Activated effector memory CD4-positive, alpha-beta T cell treated with anti-CD3 and anti-CD28 coated beads, Interleukin-2, amount 50 U/mL, for 16 hours (primary cell): ENCODE measurements at places on chromosomes 11 and 22.

- DNase-seq: no peak
These were observed 125.0 kb downstream of the CCDC81 start for GRCh38 chr11:86499723-86500129.

- DNase-seq: no peak
These were observed 14.8 kb downstream of the TOP3B start for GRCh38 chr22:21967693-21968271.

- DNase-seq: no peak
These were observed 53.7 kb downstream of the PPP6R2 start for GRCh38 chr22:50396751-50397370.

DNA sequence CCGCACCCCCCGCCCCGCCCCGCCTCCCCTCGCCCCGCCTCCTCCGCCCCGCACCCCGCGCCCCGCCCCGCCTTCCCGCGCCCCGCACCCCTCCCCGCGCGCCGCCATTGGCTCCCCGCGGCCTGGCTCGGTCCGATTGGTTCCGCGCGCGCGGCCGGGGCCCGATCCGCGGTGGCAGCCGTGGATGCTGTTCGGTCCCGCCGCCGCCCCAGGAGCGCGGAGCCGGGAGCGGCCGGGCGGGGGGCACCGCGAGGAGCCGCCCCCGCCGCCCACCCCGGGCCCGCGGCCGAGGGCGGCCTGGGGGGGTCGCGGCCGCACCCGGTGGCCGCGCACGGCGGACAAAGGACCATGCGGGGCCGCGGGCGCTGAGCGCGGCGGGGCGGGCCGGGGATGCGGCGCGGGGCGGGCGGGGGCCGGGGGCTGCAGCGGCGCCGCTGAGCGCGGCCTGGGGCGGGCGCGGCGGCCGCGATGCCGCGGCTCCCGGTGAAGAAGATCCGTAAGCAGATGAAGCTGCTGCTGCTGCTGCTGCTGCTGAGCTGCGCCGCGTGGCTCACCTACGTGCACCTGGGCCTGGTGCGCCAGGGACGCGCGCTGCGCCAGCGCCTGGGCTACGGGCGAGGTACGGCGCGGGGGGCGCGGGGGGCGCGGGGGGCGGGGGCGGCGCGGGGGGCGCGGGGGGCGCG, at the start of gene B4GALNT4:
B4GALNT4 (plus strand) TSS at position 164 of the 683 bp plus-strand sequence; CDS start at position 469, 305 bp downstream.
- peak; percentile 75 for DNase-seq

GRCh38 chr11:116035977-116036376, 531.8 kb upstream of the CADM1 start:
- no peak for DNase-seq

DNA sequence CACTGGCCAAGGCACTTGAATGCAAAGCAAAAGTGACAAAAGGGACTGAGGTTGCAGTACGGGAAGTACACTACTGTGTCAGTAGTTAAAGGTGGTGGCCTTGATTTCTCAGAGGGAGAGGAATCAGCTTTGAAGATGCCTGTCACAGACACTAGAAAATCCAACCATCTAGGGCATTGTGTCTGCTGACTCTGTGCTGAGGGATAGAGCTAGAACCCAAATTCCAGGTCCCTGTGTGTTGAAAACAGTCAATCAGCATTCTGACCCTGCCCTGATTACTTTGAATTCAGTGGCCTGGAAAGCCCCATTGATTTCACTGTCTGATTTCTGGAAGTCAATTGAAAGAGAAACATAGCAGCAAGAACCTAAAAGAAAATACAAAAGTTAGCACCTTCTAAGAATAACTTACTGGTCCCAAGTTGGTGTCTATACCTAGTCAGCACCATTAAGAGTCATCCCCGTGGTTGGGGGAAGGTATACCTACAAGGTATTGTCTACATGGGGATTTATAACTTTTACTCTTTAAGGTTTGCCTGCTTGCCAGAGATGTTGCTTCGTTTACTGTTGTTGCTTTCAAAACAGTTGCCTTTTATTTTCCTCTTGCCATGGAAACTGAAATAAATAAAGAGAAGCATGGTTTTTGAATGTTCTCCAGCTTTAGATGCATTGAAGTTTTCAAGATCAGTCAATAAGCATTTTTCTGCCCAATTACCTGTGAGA, 97.3 kb downstream of the PDHX start:
- no peak for DNase-seq

GRCh38 chr11:33643167-33643824, 57.3 kb downstream of the C11orf91 start:
- no peak for DNase-seq

- DNase-seq: no peak
These were observed 76.8 kb upstream of the BIRC3 start for GRCh38 chr11:102240502-102240901.

- DNase-seq: no peak
These were observed 2.9 kb upstream of the VSIG10L2 start for GRCh38 chr11:125942771-125943428.

- DNase-seq: no peak
These were observed 1.0 kb downstream of the DNHD1 start for GRCh38 chr11:6498121-6498520.

DNA sequence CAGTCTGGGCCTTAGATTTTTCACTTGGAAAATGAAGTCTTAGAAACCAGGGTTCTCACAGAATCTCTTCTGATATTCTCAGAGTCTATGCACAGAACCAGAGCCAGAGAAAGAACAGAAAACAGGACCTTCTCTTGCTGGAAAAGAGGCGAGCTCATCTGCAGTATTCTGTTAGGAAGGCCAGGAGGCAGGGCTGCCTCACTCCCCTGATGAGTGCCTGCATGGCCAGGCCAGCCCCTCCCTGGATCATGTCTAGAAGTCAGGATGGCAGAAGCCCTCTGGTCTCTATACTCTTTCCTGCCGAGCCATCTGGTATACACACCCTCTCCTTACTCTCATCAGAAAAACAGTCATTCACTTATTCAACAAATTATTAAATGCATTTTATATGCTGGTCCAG, 723 bp downstream of the OR51M1 start:
- no peak for DNase-seq
